Activated CD4-positive, alpha-beta T cell treated with anti-CD3 and anti-CD28 coated beads for 1 hour (primary cell): ENCODE measurements at places on chromosomes 12 and 14.
A peak's percentile ranks its signal among the peaks of the same experiment; 100 is the strongest.

GRCh38 chr12:47110718-47111391, 31.1 kb upstream of the AMIGO2 start:
- DNase-seq = no peak

GRCh38 chr14:103232031-103232808, 101.8 kb upstream of the EIF5 start:
- DNase-seq = no peak

GRCh38 chr14:105855246-105855892, 329.0 kb downstream of the TMEM121 start:
- no peak for DNase-seq

DNA sequence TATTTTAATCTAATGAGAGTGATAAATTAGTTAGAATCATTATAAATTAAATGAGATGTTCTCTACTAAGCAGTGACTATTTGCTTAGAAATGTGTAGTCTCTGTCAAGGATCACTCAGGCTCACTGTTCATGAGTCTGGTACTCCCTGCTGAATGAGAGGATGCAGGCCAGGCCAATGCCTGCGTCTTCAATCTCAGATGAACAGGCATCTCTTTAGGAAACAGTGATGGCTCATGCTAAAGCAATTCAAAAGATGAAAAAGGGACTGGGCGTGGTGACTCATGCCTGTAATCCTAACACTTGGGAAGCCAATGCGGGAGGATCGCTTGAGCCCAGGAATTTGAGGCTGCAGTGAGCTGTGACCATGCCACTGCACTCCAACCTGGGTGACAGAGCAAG, 106.8 kb downstream of the ZFC3H1 start:
- no peak for DNase-seq

DNA sequence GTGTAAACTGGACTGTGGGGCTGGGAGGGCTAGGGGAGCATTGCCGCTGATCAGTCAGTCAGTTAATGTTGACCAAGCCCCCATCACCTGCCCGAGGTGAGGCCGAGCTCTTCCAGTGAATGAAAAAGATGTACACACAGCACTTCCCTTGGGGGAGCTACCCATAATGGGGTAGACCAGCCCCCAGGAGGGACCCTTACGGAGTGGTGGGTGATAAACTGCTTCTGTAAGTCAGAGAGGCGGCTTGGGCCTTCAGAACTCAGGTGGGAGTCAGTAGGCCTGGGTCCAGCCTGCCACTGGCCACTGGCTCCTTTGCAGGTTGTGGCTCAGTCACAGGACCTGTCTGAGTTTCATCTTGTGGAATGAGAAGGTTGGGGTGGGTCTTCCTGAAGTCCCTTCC, 43.5 kb downstream of the TSPAN9 start:
- no peak for DNase-seq

- no peak for DNase-seq
Observed at GRCh38 chr14:68369281-68370056, 423.4 kb downstream of the ZFP36L1 start.

DNA sequence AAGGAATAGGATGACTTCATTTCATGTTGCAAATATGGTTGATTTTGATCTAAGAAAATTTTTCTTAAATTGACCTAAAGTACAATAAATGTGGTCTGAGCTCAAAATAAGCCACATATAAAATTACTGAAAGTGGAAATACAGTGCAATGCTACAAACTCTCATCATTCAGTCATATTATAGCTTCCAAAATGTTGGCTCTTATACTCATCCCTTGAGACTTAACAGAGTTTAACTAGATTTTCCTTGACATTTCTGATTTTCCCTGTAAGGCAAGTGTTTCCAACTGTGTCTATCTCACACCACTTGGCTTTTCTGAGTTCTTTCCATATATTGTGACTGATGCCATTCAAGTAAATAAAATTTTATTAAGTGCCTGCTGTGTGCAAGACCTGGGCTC, 123.7 kb upstream of the NTF3 start:
- no peak for DNase-seq

- no peak for DNase-seq
Observed at GRCh38 chr14:88044776-88045446, 40.0 kb downstream of the GPR65 start.

GRCh38 chr14:73786636-73787485, 64.8 kb upstream of the PTGR2 start:
- DNase-seq = peak; percentile 41

DNA sequence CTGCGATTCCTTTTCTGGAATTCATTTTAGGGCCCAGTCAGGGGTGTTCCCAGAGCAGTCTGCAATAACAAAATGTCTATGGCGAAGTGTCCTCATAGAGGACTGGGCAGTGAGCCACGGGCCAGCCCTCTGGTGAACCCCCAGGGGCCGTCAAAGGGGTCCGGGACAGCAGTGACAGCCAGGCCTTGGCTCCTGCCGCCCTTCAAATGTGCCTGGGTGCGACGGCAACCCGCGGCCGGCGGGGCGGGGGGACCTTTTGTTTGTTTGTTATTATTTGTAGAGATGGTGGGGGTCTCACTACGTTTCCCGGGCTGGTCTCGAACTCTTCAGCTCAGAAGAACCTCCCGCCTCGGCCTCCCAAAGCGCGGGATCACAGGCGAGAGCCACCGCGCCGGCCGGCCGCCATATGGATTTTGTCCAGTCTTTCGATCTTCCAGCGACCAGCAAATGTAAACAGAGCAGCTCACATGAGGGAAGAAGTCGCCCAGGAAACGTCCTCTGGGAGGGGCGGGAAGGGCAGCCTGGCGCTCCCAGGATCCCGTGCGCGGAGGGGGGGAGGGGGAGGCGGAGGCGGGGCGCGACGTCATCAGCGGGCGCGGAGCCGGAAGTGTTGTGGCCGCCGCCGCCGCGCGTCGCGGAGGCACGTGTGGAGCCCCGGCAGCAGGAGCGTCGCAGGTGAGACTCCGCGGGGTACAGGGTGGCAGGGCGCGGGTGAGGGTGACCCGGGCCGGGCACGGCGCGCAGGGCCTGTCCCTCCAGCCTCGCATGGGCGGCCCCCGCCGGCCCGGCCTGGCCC, at the start of gene TRMT61A:
Gene TRMT61A, plus strand, starts transcription at position 610 of the 796 bp plus-strand sequence. CDS start 783 bp downstream, outside the sequence.
- peak; percentile 69 for DNase-seq

GRCh38 chr12:54442099-54442498, 23.0 kb upstream of the ITGA5 start:
- no peak for DNase-seq

DNA sequence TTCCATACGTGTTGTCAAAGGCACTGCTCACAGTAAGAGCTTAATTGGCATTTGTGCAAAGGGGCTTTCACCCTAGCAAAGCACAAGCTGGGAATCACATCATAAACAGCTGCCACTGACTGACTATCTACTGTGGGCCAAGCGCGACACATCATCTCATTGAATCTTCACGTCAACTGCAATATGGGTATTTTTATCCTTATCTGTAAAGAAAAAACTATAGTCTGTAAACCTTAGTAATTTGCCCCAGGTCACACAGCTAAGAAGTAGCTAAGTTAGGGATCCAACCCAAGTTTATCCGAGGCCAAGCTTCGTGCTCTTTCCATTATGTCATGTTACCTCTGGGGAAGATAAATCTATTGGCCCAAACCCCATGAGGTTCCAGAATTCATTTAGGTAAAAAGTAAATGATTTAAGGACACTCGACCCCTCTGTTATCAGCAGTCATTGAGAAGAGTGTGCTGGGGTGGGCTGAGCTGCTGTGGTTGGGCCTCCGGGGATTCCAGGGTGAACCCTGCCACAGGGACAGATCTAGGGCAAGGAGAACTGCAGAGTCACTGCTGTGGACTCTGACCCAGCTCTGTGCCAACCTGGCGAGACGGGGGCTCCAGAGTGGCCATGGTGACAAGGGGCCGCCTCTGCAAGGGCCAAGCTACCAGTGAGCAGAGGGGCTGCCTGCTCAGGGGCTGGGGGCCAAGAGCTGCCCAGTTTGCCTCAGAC, 27.6 kb downstream of the NCKAP5L start:
- DNase-seq = no peak

DNA sequence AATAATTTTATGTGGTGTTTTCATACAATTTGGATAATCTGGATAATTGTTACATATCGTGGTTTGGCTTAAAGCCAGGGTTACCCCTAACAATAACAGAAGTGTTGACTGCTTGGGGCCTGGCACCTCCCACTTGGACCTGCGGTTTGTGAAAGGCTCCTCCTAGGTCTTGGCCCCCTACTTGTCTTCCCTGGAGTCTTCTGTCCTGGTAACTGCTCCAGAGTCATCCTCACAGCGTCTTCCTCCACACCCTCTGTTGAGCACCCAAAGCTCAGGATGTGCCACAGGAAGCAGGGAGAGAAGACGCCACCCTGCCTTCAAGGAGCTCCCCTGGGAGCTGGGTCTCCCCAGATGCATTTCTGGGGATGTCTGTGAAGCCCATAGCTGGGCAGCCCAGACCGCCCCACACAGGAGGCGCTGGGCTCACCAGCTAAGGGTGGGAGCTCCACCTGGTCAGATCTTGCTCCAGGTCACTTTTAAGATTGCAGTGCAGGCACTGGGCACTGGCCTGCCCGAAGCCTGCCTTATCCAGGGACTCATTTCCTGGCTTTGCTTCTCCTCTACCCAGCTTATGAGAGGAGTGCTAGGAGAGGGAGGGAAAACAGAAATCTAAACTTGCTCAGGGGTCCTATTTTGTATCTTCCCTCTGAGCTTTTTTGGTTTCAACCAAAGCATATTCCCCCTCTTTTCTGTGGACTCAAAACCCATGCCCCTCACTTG, 98.2 kb downstream of the ZFP36L1 start:
- no peak for DNase-seq

DNA sequence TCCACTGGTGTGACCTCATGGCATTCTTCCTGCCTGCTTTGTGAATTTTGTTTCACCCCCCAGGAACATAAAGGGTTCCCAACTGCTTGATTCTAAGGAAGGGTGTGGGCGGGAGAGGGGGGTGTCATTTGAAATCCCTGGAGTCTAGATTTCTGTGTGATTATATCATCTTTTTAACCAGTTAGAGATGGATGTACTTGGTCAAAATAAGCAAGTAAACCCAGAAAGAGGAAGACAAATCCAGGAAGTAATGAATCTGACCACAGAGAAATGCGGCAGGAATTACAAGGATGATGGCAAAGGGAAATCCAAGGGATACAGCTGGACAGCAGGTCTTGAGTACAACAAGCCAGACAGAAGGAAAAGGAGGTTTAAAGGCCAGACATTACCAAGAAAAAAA, 38.9 kb downstream of the DMAC2L start:
- no peak for DNase-seq

DNA sequence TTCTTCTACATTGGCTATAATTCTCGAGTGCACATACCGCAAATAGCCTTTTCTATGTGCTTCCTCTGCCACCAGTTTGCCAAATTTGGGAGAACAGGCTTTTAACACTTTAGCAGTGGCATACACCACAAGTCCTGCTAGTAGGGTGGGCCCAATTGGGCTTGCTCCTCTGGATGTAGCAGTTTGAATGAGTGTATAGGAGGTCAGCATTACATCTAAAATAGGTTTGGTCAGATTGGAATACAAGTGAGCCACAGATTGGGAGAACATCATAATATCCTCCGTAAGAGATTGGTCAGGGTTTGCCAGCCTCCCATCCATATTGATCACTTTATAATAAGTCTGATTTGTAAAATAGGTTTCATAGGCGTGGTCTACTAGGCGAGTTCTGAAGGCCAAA, 902 bp downstream of the ABCD2 start:
- DNase-seq = no peak

DNA sequence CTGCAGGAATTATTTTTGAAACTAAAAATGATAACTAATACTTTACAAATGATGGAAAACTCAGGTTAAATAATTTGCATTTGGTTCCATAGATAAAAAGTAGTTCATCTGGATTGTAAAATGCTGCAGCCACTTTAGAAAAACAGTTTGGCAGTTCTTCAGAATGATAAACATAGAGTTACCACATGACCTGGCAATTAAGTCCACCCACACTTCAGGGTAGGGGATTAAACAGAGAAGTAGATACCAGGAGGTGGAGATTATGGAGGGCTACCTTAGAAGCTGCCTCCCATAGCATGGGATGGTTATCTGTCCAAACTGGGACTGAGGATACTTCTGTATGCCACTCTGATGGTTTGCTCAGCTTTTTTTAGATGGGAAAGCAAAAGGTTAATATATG, 22.2 kb downstream of the ARF6 start:
- no peak for DNase-seq

DNA sequence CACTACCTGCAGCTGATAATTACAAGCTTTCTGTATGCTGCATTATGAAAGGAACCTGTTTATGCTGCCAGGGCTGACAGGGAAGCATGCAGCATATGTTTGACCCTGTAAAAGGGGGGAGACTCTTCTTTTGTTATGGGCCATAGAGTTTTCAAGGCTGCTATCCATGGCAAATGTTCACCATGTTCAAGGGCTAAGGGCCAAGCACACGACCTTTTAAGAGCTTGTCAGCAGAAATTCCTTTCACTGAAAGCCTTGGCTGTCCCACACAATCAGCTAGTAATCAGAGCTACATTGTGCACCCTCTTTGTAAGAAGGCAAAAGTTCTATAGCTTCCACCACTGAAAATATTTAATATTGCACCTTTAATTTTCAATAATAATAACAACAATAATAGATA, 74.2 kb upstream of the MBIP start:
- DNase-seq = no peak

- no peak for DNase-seq
Observed at GRCh38 chr12:123056709-123057108, 76.2 kb downstream of the ARL6IP4 start.

DNA sequence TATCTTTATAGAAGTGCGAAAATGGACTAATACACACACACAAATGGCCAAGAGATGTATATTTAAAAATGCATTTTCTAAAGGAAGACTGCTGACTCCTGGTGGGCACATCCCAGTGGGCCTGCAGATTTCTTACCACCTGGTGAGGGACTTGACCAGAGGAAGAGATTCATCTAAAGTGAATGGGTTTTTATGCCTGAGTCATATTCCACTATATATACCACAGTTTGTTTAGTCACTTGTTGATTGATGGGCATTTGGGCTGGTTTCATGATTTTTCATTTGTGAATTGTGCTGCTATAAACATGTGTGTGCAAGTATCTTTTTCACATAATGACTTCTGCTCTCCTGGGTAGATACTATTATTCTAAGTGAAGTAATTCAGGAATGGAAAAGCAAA, 277.3 kb downstream of the SLC16A7 start:
- no peak for DNase-seq

- DNase-seq = no peak
Observed at GRCh38 chr14:85528080-85528896, 1.7 kb upstream of the FLRT2 start.

- DNase-seq = no peak
Observed at GRCh38 chr12:1635301-1636095, 6.5 kb downstream of the WNT5B start.

GRCh38 chr14:69270795-69271708, 11.1 kb downstream of the GALNT16 start:
- DNase-seq = no peak
